AG20443 (cell line): ENCODE measurements at places on chromosomes 6 and 20.
A peak's percentile ranks its signal among the peaks of the same experiment; 100 is the strongest.

DNA sequence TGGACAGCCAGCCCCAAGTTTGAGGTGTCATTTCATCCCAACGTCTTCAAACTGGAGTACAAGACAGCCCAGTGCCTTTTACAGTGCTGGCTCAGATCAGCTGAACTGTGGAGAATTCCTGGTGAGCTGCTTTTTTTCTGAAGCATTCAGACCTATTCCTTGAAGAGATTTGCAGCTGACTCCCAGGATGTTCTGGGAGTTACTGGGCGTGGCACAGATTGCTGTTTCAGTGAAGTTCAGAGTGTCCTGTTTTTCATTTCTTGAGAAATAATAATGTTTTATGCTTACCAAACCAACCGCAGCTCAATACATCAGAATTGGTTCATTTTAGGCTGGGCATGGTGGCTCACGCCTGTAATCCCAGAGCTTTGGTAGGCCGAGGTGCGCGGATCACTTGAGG lies 33.4 kb upstream of the SRPK1 start:
- DNase-seq: no peak

GRCh38 chr6:105135907-105136430 lies 43.8 kb downstream of the POPDC3 start:
- DNase-seq: peak; percentile 65

GRCh38 chr20:50335105-50335504 lies 144.5 kb downstream of the CEBPB start:
- DNase-seq: peak; percentile 40

DNA sequence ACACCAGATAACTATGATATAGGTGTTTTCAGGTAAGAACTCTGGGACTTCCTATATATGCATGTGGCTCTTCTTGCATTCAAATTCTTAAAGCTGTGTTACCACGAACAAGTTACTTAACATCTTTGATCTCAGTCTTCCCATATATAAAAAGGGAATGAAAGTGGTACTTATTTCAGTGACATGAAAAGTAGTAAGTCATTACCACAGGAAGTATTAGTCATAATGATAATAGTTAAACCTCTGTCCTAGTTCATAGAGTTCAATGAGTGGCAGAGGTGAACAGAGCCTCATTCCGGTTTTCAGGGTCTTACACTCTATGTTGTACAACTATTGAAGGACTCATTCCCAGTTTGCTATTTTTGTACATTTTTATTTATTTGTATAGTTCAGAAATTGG lies 237.0 kb downstream of the NKAIN2 start:
- no peak for DNase-seq

DNA sequence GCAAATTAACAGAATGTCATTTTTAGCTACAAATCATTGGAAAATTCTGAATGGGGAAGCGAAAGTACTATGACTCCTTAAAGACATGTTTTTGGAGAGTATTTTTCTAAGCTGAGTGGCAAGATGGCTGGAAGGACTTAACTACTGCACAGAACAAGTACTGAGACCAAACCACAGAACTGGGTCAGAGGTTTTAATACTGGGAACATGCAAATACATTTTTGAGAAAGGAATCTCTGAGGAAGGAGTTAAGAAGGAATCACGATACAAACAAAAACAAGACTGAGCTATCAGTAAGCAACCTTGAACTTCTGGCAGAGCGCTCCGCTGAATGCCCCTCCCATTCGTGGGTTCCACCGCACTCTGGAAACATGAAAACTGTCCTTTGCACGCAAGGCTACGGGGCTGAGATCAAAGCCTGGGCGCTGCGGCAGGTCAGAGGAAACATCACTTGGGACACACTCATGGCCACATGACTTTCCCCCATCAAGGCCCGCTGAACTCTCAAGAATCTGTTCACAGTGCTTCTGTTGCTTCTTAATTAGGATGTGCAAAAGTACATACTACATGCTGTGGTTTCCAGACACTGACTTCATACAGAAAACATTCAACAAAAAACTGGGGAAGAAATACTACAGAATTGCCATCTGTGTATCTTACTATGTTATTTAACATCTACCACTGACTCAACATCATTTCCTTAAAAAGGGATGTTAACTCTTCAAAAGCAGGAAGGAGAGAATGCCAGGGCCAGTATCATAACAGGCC lies 27.8 kb downstream of the SLC23A2 start:
- DNase-seq: peak; percentile 76

GRCh38 chr6:121522265-121522664 lies 86.8 kb downstream of the GJA1 start:
- DNase-seq: peak; percentile 77

- no peak for DNase-seq
Observed at GRCh38 chr20:37359836-37360235, 13.9 kb downstream of the SRC start.

DNA sequence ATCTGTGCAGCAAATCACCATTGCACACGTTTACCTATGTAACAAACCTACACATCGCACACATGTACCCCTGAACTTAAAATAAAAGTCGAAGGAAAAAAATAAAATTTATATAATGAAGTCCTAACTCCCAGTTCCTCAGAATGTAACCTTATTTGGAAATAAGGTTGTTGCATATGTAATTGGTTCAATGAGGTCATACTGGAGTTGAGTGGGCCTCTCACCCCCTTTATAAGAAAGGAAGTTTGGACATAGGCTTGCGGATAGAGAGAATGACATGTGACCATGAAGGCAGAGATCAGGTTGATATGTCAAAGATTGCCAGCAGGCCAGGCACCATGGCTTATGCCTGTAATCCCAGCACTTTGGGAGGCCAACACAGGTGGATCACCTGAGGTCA lies 16.1 kb upstream of the ZBTB22 start:
- DNase-seq: no peak

- no peak for DNase-seq
Observed at GRCh38 chr6:8086755-8087306, 15.5 kb downstream of the EEF1E1 start.

- DNase-seq: no peak
Observed at GRCh38 chr6:111767752-111768430, 105.4 kb downstream of the FYN start.

DNA sequence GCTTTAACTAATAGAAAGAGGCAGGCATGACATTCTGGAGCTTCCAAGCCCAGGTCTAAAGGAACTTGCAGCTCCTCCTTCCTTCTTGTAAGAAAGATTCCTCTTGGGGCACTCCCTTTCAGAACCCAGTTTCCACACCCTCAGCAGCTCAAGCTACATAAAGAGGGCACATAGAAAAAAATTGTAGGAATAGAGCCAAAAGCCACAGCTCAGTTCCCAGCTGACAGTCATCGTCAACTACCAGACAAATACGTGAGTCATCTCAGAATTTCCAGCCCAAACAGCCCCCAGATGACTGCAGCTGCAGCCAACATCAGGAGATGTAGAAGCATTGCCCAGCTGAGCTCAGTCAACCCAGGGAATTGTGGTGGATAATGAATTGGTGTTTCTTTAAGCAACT lies 349.8 kb upstream of the ARID1B start:
- peak; percentile 70 for DNase-seq

DNA sequence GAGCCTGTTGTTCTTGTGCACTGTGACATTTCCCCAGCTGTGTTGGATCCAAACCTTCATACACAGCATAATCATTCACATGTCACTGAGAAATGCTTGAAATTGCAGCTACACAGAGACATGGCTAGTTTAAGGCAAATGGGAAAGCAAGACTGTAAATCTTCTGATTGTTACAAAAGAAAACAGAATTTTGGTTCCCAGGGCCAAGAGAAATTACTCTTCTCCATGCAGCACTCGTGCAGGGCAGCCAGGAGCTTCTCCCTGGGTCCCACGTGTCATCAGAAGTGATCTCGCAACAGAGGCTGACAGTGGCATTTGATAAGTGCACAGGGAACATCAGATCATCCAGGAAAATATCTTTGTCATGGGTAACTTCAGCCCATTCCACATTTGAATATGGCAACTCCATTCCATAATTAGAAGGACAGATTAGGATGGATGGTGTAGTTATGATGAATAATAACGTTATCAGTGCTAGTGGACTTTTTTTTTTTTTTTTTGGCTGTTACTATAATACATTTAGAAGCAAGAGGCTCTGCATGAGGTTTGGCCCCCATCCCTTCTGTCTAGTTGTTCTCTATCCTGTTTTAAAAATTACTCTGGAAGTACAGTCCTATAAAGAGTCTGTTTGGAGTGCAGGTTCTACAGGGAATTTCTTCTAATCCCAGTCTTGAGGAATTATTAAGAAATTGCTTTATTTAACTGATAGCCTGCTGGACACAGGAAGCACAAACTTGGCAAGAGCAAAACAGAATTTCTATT lies 571.0 kb upstream of the NOX3 start:
- DNase-seq: no peak

DNA sequence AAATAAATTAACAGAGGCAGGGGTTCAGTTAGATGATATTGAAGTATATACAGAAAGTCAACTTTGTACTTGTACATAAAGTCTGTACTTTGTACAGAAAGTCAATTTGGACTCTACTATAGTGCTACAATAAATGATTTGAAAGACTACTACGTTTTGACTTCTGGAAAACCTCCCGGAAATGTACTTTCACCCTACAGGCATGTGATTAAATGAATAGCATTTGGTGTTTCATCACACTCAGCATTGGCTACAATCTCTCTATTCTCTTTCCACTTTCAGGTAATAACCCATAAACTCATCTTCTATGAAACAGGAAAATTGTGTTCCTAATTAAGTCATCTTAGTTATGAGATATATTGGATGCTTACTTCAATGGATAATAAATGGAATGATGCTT lies 25.6 kb upstream of the MC3R start:
- DNase-seq: no peak

DNA sequence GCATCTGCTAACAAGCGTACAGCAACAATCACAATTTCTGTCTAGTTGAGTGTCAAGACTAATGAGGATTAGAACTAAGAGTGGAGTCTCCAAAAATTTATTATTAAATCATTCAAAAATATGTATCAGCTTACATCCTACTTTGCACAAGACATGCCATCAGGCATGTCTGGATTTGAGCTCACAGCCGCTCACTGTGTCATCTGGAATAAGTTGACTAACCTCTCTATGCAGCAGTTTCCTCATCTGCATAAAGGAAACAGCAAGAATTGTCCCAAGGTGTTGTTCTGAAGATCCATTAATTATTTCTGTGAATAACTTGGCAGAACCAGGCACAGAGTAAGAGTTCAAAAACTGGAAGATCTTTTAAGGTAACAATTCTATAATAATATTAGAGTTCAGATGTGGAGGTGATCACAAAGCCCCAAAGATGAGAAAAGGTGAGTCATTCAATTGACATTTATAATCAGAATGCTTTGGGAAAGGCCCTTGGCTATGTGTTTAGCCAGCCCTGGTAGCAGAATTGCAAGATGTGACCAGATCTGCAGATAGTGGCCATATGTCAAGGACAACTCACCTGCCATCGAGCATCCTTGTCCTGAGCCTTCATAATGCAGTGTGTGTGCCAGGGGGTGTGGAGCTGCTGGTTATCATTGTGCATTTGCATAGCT lies 264.0 kb downstream of the FOXA2 start:
- DNase-seq: no peak

GRCh38 chr6:17624396-17624795 lies 24.3 kb downstream of the FAM8A1 start:
- DNase-seq: no peak

DNA sequence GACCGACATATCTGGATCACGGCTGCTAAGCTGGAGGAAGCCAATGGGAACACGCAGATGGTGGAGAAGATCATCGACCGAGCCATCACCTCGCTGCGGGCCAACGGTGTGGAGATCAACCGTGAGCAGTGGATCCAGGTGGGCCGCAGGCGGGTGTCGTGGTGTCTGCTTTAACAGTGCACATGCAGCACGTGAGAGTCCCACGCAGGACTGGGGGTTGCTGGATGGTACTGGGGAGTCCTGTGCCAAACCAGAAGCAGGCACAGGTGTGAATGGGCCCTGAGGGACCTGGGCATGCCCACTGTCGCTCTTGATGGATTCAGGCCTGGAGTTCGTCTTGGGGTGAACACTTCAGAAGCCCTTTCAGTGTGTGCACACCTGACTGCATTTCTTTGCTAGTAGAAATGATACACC lies 24.6 kb upstream of the C20orf204 start:
- no peak for DNase-seq
